ENCODE measurements at places on chromosomes 4 and X.

DNA sequence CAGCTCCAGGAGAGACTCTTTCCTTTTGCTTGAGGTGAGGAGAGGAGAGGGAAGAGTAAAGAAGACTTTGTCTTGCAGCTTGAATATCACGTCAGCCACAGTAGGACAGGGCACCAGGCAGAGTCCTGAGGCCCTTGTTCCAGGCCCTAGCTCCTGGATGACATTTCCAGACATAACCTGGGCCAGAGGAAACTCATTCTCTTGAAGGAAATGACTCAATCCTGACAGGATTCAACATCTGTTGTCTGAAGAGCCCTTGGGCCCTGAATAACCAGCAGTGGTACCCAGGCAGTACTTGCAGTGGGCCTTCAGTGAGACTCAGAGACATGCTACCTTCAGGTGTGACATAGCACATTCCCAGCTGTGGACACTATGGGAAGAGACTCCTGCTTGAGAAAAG, 62.8 kb downstream of the FGF16 start:
- DNase-seq = no peak

DNA sequence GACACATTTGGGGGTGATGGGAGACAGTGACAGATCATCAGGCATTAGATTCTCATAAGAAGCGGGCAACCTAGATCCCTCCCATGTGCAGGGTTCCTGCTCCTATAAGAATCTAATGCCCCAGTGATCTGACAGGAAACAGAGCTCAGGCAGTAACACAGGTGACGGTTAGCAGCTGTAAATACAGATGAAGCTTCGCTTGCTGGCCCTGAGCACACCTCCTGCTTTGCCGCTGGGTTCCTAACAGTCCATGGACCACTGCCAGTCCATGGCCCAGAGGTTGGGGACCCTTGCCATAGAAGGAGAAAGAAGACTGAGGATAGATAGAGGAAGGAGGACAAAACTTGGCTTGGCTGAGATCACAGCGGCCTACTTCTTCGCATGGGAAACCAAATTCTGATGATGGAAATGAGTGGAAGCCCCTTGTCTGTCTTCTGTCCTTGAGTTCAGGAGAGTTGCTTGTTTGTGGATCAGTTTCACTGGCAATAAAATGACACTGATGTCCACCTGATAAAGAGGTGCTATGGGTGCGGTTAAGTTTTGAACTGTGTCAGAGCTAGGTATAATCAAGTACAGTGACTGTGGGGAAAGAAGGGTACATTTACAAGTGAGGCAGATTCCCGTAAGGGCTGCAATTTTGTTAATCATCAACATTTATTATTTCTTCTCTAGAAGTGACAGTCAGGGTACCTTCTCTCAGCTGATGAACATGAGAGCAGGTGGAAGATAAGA, 1.7 kb upstream of the TIFA start:
- no peak for DNase-seq

- DNase-seq = peak; percentile 15
Observed at GRCh38 chr4:153341575-153342090, 2.9 kb upstream of the MND1 start.

GRCh38 chr4:52939325-52939724, 77.2 kb downstream of the RASL11B start:
- DNase-seq = no peak

- no peak for DNase-seq
Observed at GRCh38 chr4:6734165-6734786, 18.3 kb downstream of the BLOC1S4 start.

GRCh38 chrX:83658731-83659130, 150.6 kb downstream of the POU3F4 start:
- no peak for DNase-seq

DNA sequence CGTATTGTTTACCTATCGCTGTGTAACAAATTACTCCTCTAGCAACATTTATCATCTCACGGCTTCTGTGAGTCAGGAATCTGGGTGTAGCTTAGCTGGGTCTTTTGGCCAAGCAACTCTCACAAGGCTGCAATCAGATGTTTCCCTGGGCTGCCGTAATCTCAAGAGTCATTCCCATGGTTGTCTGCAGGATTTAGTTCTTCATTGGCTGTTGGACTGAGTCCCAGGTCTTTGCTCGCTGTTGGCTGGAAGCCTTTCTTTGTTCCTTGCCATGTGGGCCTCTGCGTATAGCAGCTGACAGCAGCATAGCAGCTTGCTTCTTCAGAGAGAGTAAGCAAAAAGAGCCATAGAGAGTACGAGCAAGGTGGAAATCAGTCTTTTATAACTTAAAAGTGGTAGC, 16.8 kb downstream of the POLR2B start:
- peak; percentile 74 for DNase-seq

DNA sequence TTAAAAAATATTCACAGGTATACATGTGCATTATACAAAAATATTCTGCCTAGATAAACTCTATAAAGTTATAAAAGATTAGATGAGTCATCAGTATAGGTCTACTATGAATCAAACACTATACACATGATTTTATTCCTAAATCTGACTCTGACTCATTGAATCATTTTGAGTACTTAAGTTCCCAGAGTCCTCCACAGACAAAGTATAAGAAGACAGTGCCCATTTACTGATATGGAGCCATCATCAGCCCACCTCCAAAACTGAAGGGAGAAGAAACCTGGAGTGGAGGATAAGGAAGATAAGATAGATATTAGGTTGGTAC, 28.7 kb upstream of the ANTXR2 start:
- DNase-seq = no peak

GRCh38 chrX:137118136-137118535, 84.3 kb upstream of the GPR101 start:
- DNase-seq = no peak

DNA sequence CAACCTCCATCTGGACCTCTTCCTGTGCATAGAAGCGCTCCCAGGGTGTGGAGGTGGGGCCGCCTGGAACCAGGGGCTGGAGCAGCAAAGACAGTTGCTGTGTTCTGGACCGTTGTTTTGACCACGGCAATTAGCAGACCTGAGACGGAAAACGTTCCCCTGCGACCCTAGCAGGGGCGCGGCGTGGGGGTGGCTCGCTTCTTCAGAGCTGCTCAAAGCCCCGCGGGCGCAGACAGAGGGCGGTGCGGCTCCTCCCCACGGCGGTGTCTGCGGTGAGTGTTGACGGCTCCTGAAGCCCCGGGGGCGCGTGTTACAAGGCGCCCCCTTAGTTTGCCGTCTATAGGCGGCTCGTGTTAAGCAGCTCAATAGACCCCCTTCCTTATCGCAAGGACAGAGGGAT, 79.2 kb downstream of the TRIML1 start:
- DNase-seq = no peak
